ENCODE measurements at places on chromosomes 12 and 14.

DNA sequence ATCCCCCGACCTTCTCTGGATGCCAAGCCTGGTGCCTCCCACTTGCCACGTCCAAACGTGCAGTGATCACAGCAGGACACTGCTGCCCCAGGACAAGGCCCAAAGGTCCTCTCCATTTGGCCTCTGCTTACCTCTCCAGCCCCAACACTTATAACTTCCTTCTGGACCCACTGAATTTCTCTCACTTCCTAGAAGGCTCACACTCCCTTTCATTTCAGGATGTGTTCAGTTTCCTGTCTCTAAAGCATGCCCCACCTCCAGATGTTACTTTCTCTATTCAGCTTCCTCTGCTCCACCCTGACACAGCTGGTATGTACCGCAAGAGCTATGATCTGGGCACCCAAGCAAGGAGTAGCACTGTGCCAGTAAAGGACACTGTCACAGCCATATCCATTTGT lies 33.0 kb downstream of the CDKL1 start:
- H3K36me3 ChIP-seq: no peaks in the 10 kb centered on the region
- H3K4me1 ChIP-seq: no peaks in the 10 kb centered on the region
- DNase-seq: no peak
- H3K27ac ChIP-seq: no peak overlapping the region
- H3K4me3 ChIP-seq: no peak overlapping the region

DNA sequence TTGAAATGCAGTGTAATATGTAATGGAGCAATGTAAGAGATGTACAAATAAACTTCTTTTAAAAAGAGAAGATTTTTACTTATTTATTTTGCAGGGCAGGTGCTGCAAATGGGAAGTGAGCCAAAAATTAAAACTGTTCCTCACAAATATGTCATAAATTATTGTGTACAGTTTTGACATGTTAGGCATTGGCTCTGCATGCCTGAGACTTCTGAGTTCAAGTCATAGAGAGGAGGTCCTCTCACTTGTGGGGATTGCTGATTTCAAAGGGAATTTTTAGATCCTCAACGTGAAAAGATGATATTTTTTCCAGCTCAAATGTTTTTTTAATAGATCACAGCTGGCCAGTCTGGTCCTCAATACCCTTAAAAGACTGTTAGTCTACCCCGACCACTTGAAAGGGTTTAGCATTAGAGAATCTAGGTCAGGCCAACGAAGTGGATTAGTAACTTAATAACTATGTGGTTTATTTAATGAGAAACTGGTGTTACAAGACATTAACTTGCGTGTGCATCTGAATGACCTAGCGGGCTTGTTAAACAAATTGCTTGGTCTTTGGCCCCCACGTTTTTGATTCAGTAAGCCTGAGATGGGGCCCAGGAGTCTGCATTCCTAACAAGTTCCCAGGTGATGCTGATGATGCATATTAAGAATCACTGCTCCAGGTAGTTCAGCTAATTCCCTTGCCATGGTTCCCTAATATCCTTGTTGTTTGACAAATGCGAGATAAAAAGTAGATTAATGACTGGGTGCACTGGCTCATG lies 30.9 kb upstream of the WDR89 start:
- H3K36me3 ChIP-seq: no peaks in the 10 kb centered on the region
- peaks cover 18% of the 10 kb centered on the region for H3K4me1 ChIP-seq
- H3K4me3 ChIP-seq: no peak overlapping the region
- no peaks in the 10 kb centered on the region for H3K27me3 ChIP-seq
- DNase-seq: no peak
- H3K27ac ChIP-seq: no peak overlapping the region

DNA sequence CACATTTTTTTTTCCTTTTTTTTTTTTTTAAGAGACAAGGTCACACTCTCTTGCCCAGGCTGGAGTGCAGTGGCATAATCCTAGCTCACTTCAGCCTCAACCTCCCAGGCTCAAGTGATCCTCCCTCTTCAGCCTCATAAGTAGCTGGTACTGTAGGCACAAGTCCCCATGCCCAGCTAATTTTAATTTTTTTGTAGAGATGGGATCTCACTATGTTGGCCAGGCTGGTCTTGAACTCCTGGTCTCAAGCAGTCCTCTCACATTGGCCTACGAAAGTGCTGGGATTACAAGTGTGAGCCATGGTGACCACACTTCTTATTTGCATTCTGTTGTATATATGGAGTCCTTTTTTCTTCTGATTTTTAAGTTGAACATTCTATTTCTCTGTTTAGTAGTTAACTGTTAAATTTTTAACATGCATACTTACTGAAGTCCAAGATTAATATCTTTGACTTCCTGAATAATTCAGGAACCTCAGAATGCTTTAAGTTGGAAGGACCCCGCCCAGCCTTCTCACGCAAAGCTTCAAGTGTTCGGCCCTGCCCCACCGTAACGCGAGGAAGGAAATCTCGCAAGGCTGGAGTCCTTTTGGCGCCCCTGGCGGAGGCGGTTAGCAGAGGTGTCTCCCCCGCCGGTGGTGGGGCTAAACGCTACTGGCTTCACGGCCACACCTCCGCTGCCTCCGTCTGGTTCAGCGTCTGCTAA lies 21.6 kb downstream of the SPATS2 start:
- no peaks in the 10 kb centered on the region for H3K27me3 ChIP-seq
- no peak overlapping the region for H3K27ac ChIP-seq
- H3K4me1 ChIP-seq: no peaks in the 10 kb centered on the region
- no peaks in the 10 kb centered on the region for H3K36me3 ChIP-seq

DNA sequence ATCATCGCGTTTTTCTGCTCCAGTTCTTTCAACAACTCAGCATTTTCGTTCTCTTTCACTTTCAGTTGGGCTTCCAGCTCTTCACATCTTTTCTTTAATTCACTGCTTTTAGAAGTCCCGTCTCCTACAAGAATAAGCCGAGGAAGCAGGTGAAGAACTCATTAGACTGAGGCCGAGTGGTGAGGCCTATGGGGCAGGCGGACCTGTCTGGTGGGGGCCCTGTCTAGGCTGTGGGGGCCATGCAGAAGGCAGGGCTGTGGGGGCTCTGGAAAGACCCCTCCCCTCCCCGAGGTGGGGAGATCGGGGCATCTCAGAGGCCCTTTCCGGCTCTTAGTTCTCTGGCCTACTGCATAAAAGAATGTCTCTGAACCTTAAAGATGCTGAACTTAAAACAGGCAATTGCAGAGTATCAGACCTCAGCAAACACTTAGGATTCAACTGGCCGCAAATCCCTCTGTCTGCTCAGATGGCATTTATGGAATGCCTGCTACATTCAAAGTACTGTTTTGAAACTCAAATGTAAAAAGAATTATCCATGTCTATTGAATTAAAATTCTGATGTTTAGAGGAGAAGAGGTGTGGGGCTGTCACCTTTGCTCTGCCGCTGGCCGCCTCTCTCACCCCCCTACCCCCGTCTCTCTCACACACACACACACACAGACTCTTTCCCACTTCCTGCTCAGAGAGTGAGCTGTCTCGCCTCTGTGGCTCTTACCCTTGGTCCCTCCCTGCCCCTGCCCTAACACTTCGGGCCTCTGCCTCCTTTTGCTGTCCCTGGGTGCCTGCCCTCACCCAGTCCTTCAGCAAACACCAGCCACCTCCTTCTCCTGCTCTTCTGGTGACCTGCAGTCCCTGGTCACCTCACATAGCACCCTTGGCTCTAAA lies 34.7 kb downstream of the CCDC92 start:
- no peak for DNase-seq
- H3K4me1 ChIP-seq: no peaks in the 10 kb centered on the region
- no peak overlapping the region for H3K27ac ChIP-seq
- H3K4me3 ChIP-seq: no peak overlapping the region
- no peaks in the 10 kb centered on the region for H3K27me3 ChIP-seq

GRCh38 chr14:51284241-51284640 lies 44.2 kb downstream of the TMX1 start:
- no peaks in the 10 kb centered on the region for H3K27me3 ChIP-seq
- no peak overlapping the region for H3K4me3 ChIP-seq
- no peak for DNase-seq
- peak overlapping the region; percentile 9 for H3K27ac ChIP-seq
- no peaks in the 10 kb centered on the region for H3K36me3 ChIP-seq

DNA sequence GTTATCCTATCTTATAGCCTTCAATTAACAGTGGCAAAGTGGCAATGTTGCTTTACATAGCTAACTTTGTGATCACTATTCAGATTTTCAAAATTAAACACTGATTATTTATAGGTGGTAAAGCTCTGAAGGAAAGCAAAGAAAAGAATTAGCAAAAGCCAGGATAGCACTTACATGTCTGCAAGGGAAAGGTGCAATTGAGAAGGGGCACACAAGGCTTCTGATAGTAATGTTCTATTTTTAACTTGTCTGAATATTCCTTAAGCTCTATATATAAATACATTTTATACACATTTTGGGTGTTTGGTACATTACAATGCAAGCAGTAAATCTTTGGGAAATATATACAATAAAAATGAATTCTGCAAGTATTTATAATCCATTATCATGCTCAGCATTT lies 10.9 kb downstream of the NAP1L1 start:
- no peak for DNase-seq
- peaks cover 42% of the 10 kb centered on the region for H3K4me1 ChIP-seq
- peaks cover 22% of the 10 kb centered on the region for H3K36me3 ChIP-seq
- H3K4me3 ChIP-seq: no peak overlapping the region
- H3K27ac ChIP-seq: no peak overlapping the region
- no peaks in the 10 kb centered on the region for H3K27me3 ChIP-seq

- H3K27me3 ChIP-seq: no peaks in the 10 kb centered on the region
- no peaks in the 10 kb centered on the region for H3K4me1 ChIP-seq
- no peak overlapping the region for H3K27ac ChIP-seq
- H3K36me3 ChIP-seq: no peaks in the 10 kb centered on the region
- no peak for DNase-seq
Measured at GRCh38 chr14:28012629-28013415, 753.8 kb upstream of the FOXG1 start.

- no peak for DNase-seq
- no peak overlapping the region for H3K4me3 ChIP-seq
- no peak overlapping the region for H3K27ac ChIP-seq
- no peaks in the 10 kb centered on the region for H3K27me3 ChIP-seq
Measured at GRCh38 chr12:89576572-89577220, 50.8 kb upstream of the POC1B start.

DNA sequence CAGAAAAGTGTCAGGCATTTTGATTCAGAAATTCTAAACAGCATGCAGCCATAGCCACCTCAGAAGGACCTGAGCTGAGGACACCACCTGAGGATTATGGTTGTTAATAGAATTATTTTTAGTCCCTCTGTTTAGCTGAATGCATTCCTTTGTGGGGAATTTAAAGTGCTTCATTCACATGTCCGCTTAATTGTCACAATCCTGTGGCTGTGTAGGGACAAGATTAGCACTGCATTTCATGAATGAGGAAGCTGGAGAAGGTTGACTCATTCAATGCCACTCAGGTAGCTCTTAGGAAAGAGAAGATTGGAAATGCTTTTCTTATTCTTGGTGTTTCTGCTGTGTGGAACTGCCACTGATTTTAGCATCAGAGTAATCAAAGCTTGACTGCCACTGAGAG lies 42.0 kb upstream of the KRR1 start:
- peaks cover 41% of the 10 kb centered on the region for H3K4me1 ChIP-seq
- H3K27ac ChIP-seq: peak overlapping the region; percentile 89
- H3K36me3 ChIP-seq: no peaks in the 10 kb centered on the region

DNA sequence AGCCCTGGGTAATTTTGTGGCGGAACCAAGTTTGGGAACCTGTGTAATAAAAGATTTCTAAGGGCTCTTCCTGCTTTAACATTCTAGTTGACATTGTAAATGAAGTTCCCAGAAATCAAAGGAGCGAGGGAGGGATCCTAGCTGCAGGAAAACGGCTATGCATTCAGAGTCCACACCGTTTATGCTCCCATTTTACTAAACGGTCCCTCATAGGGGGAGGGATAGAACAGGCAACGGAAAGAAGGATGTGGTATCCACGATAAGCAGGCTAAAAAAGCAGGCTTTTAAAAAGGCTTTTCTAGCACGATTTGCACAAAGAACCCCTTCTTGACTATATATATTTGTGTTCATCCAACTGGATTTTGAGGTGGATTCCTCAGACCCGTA lies 559 bp downstream of the SYNJ2BP start:
- H3K27me3 ChIP-seq: no peaks in the 10 kb centered on the region
- H3K4me1 ChIP-seq: no peaks in the 10 kb centered on the region
- no peak for DNase-seq
- H3K36me3 ChIP-seq: peaks cover 3% of the 10 kb centered on the region
- peak overlapping the region; percentile 89 for H3K27ac ChIP-seq
- peak overlapping the region; percentile 94 for H3K4me3 ChIP-seq

DNA sequence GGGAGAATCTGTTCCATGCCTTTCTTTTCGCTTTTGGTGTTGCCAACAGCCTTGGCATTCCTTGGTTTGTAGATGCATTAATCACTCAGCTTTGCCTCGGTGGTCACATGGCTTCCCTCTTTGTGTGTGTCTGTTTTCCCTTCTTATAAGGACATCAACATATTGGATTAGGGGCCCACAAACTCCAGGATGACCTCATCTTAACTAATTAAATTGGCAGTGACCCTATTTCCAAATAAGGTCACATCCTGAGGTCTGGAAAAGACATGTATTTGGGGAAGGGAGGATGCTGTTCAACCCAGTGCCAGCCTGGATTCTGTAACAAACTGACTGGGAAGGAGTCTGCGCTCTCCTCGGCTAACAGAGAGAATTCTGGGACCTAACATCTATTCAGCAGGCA lies 365.7 kb upstream of the FKBP4 start:
- DNase-seq: no peak
- no peak overlapping the region for H3K4me3 ChIP-seq
- H3K27ac ChIP-seq: no peak overlapping the region

GRCh38 chr12:93957870-93958269 lies 190.5 kb upstream of the PLXNC1 start:
- H3K4me3 ChIP-seq: no peak overlapping the region
- no peak overlapping the region for H3K27ac ChIP-seq
- DNase-seq: no peak
- no peaks in the 10 kb centered on the region for H3K36me3 ChIP-seq
- H3K27me3 ChIP-seq: no peaks in the 10 kb centered on the region
- H3K4me1 ChIP-seq: no peaks in the 10 kb centered on the region

DNA sequence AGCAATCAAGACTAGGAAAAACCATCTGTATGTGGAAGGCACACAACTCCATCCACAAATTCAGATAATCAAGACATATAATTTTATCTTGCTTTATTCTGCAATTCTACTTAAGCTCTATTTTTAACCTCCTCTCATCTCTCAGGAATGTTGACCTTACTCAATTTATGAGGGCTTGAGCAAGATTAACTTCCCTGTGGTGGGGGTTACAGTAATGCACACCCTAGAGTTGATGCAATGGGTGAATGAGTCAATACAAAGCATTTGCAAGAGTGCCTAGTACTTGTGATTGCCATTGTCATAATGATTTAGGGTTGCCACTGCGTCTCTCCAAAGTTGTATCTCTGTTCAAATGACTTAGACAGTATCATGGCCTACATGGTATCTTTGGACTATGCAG lies 1598.4 kb upstream of the TMEM132C start:
- no peaks in the 10 kb centered on the region for H3K36me3 ChIP-seq
- no peak overlapping the region for H3K4me3 ChIP-seq
- H3K27me3 ChIP-seq: no peaks in the 10 kb centered on the region
- no peaks in the 10 kb centered on the region for H3K4me1 ChIP-seq
- DNase-seq: no peak

All from Panc1 (cell line).